Stimulated activated CD8-positive, alpha-beta memory T cell treated with anti-CD3 and anti-CD28 coated beads, Interleukin-2, amount 100 ng/mL, for 1 hour (primary cell): ENCODE measurements at places on chromosomes 3 and 15.

- no peak for DNase-seq
These were observed 470.2 kb upstream of the TPRG1 start for GRCh38 chr3:188701485-188701969.

- DNase-seq = no peak
These were observed 28.2 kb downstream of the TPM1 start for GRCh38 chr15:63070681-63071129.

DNA sequence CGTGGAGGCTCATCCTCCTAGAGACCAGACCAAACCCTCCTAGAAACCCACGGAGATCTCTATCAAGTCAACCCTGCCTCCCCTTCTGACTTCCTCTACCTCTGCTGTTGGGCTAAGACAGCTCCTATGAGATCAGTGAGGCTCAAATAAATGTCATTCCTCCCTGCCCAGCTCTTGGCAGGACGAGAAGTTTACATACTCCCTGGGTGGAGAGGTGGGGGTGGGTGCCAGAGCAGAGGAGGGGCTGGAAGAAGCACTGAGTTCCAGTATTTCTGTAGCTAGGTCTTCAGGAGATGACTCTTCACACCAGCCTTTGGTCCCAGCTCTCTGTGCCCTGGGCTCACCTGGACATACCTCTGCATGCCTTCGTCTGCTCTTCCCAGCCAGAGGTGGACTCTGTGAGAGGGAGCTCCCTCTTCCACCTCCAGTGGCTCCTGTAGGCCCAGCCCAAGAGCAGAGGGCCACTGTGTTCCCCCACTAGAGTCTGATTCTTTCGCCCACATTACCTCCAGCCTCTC, 42.4 kb upstream of the TLE3 start:
- no peak for DNase-seq

DNA sequence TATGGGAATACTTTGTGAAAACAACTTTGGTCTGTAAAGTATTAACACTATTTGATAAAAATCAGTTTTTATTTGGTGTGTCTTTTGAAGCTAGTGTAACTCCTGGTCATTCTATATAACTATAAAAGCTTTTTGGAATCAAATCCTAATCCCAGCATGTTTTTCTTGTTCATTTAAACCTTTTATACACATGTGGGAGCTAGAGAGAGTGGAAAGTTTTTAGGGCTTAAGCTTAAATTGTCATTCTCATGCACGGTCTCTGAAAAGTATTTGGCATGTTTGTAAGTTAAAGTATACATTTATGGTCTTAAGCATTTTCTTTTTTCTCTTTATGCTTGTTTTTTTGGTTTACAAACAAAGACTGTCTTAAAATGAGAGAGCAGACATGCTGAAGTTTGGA, 83.4 kb upstream of the RARB start:
- no peak for DNase-seq

DNA sequence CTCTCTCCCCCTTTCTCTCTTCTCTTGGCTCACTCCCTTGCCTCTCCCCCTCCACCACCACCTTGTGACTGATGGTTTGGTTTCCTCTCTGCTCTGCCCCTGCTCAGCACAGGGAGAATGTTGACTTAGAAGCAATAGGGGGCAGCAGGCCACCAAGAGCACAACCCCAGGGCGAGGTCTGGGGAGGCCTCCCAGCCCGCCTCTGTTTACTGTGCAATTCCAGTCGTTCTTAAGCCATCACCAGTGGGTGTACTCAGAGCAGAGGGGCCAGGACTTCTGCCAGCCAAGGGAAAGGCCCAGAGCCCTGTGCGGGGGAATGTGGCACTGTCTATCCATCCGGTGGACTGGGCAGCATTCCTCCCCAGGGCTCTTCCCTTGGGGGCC, 5.7 kb upstream of the APEH start:
- DNase-seq = no peak

DNA sequence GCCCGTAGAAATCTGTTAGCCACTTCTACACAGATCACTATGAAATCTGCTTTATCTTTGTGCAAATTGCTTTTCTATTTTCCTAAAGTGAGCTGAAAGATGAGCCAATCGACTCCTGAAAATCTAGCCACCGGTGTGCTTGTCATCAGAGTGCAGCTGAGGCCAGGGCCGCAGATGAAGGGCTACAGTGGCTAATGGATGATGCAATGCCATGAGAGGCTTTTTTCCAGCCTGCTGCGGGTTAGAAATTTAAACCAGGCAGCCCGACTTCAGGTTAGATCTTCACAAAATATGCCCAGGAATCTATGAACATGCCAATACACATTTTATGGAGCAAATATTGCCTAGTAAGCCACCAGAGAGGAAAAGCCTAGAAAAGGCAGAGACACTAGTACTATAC, 948.2 kb upstream of the CFAP20DC start:
- DNase-seq = no peak

- no peak for DNase-seq
These were observed 90.0 kb downstream of the STT3B start for GRCh38 chr3:31622636-31623288.

DNA sequence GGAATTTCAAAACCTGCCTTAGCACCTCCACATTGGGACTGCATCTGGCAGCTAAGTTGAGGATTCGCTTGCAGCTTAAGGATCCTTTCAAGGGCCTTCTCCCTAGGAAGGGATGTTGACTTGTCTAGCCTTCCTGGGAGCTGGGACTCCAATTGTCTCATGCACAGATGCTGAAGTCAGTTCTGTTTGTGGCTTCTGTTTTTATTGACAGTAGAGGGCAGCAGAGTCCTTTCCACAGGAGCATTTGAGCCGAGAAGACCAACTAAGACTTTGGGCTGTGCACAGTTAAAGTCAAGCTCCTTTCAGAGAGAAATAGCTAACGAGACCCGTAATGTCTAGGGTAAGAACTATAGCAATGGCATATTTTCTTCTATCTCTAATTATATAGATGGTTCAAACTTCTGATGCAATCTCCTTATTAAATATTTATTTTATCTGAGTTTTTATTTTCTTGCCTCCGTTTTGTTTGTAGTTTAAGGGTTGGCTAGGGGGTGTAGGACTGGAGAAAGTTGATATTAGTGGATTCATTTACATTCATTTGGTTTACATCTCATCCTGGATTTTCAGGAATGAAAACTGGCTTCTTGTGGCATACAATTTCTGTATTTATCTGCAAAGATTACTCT, 59.7 kb upstream of the KBTBD8 start:
- DNase-seq = no peak

GRCh38 chr15:77495838-77496596, 75.3 kb downstream of the HMG20A start:
- DNase-seq = no peak

DNA sequence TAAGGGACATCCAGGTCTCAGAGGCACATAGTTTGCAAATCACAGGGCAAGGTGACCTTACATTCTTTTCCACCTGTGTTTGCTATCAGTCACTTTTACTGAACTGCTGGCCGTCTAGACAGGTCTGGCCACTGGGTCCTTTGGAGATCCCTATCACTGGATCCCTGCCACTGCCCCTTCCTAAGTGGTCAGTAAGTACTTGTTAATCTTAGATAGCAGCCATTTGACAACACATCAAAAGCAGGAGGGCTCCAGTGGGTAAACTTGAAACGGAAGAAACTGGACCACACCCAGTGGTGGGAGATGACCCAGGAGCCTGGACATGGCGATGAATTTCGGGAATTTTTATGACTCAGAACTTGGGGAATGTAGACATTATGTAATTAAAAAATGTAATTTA, 28.9 kb upstream of the RASGRP1 start:
- DNase-seq = no peak

- no peak for DNase-seq
These were observed 40.5 kb downstream of the TGM4 start for GRCh38 chr3:44914936-44915335.

- no peak for DNase-seq
These were observed 55.0 kb downstream of the GOLIM4 start for GRCh38 chr3:168040607-168041208.

GRCh38 chr3:65886391-65886790, 152.3 kb downstream of the MAGI1 start:
- no peak for DNase-seq

- no peak for DNase-seq
These were observed 24.6 kb downstream of the SPPL2A start for GRCh38 chr15:50740955-50741354.

DNA sequence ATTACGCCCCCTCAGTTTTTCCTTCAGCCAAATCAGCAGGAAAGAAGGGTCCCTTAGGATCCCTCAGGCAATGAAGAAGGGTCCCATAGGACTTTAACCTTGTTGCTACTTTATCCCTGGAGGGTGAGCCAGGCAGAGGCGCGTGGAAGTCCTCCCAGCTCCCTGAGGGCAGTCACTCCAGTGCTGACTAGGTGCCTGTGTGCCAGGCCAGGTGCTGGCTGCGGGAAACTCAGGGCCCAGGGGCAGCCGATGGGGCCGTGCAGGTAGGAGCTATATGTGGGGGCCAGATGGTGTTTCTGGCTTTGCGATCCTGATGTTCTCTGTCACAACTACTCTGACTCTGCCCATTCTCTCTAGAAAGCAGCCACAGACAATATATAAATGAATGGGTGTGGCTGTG, 42.8 kb upstream of the IQSEC1 start:
- DNase-seq = no peak

GRCh38 chr3:180180795-180181194, 144.1 kb upstream of the PEX5L start:
- no peak for DNase-seq

DNA sequence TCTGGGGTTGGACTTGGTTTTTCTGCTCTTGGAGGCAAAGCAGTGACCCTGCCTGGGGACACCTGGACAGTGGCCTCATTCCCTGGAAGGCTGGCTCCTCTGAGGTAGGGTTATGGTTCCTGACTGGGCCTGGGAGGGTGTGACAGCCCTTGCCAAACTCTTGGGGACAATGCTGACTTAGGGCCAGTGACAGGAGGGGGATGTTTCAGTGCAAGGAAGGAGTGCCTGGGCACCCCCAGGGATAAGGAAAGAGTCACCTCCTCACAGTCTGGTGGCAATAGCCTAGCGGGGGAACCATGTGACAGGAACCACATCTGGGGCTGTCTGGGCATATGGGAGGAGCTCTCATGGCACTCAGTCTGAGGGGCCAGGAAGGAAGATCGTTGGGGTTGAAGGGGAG, 91.8 kb downstream of the ABHD5 start:
- no peak for DNase-seq

DNA sequence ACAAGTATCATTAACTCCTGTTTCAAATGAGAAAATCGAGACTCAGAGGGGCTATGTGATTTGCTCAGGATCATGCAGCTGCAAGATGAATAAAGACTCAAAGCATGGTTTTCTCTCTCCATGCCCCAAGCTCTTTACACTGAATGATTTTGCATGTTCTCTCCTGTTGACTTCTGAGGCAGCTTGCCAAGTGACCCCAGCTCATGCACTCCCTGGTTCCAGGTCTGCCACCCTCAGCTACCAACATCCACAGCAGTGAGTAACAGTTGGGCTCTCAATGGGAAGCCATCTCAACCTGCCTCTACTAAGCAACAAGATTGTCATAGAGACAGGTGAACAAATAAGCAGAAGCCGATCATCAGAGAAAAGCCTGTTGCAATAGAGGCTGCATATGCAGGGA, 116.9 kb upstream of the GADL1 start:
- no peak for DNase-seq

DNA sequence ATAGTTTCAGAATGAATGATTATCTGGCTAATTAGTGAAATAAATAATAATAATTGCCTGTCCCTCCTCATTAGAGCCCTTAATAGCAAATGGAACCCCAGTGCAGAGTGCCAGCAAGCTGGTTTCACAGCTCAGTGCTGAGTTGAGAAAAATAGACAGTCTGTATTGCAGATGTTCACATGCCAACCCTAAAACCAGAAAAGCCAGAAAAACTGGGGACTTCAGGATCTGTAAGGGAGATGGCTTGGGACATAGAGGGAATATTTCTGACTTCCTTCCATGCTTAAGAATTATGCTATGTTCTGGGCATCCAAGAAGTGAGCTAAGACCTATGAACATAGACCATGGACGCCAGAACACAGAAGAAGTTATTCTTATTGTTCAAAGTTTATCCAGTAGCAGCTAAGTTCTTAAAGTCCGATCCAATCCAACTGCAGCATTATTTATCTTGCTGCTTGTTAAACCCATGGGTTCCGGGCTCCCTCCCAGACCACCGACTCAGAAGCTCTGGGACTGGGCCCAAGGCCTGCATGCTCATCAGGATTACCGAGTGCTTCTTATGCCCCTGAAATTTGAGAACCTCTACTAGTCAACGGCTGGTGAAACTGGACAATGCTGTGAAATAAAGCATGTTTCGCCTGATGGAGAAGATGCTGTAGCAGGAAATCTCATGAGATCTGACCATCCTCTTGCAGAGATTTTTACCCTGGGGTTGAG, 158.3 kb downstream of the FOXB1 start:
- no peak for DNase-seq

DNA sequence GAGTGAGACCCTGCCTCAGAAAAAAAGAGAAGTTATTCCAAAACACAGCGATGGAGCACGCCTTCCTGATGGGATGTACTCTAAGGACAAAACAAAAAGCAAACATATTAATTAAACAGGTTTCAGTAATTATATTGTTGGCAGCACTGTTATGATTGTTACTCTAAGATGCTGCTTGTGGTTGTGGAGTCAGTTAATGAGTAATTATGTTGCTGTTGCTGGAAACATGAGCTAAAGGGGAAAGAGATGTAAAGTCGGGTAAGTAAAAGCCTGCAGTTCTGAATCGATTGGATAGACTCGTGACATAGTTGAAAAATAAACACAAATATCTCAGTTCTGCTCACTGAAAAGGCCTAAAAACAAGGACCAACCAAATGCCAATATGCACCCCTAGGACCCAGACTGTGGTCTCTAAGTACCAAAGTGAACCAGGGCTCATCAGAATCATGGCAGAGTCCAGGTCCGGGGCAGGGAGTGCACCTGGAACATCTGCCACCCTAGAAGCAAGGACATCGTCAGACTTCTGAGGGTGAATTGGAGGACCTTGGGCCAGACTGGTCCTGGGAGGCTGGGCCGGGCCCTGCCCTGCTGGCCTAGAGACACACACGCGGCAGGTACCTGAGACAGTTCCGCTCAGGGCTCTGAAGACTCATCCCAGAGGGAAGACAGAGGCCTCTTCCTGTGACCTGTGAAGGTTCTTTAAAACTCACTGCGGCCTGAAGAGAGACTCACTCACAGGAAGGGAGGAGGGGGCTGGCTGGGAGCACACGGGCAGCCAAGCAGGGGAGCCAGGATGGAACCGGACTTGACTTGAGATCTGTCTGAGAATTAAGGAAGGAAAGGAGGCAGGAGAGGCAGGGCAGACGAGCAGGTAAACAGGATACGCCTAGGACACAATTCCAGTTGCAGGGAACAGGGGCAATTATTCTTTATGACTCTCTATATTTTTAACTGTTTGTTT, 140.5 kb downstream of the LRRK1 start:
- DNase-seq = no peak

- DNase-seq = no peak
These were observed 151.4 kb upstream of the P2RY1 start for GRCh38 chr3:152683521-152683999.
